Stimulated activated CD8-positive, alpha-beta memory T cell treated with anti-CD3 and anti-CD28 coated beads, Interleukin-15, amount 100 ng/mL, for 48 hours (primary cell): ENCODE measurements at places on chromosomes 6 and 20.

DNA sequence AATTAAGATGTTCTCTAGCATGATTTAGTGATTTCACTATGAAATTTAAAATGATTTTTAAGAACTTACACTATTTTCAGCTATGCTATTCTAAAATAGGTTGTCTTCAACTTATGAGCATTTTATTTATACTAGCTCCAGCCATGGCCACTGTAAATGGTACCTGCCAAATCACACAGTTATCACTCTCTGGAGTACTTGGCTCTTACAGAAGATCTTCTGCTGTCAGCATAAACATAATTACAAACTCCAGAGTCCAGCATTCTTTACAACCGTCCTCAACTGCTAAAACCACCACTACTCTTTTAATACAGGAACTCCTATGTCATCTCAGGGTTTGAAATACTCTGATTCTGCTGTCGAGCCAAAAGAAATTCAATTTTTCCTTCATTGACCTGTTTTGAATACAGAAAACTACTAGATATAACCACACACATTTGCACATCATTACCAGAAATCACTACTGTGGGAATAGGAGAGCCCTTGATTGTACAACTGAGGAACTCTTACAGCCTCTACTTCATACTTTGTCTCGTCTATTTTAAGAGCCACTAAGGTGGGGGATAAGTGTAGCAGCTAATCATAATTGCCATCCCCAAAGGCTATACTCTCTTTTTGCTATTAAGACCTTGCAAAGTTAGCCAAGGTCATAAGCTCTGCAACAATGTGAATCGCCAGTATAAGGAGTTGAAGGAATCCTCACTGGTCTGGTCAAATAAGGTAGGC lies 93.7 kb downstream of the PHIP start:
- DNase-seq = no peak

DNA sequence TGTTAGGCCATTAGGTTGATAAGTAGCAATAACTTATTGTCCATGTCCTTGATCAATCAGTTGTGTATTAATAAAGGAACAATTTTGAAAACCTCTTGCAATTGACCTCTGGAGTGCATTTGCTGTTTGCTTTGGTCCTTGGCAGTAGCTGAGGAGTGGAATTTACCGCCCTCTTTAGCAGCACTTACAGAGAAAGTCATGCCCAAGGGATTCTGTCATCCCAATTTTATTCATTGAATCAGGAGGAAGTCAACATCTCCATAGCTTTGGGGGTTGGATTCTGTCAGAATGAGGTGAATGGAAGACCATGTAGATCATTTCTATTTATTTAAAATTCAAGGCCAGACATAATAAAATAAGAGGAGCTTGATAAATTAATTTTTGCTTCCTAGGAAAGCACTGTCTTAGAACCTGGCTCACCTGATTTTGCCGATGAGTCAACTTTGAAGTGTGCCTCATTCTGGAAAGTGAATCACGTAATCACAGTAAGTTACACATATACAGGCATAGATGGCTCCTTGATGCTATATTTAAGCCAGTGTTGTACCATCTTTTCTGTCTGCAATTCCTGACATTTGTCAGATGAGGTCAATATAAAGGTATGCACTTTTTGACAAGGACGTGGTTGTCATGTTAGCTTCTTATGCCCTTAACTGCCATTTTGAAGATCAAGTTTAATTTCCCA lies 128.7 kb upstream of the MLIP start:
- DNase-seq = no peak

- DNase-seq = no peak
Observed at GRCh38 chr6:82080767-82081166, 166.8 kb downstream of the IBTK start.

GRCh38 chr20:2408111-2408510 lies 27.4 kb downstream of the TGM6 start:
- DNase-seq = no peak

DNA sequence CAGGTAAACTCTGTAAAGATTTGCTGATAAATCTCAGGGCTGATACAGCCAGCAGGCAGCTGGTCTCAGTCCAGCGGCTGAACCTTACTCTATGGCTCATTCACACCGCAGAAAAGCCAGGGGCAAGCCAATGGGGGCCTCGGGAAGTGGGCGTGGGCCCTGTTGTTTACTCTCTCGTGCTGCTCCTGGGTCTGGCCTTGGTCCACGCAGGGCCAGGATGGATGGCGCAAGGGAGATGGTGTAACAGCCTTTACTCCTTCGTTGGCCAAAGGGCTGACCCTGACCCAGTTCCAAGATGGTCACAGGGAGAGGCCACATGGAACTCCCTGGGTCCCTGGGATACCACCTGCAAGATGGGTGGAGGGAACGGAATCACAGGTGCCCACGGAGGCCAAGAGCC lies 16.2 kb downstream of the KCNK17 start:
- DNase-seq = no peak

DNA sequence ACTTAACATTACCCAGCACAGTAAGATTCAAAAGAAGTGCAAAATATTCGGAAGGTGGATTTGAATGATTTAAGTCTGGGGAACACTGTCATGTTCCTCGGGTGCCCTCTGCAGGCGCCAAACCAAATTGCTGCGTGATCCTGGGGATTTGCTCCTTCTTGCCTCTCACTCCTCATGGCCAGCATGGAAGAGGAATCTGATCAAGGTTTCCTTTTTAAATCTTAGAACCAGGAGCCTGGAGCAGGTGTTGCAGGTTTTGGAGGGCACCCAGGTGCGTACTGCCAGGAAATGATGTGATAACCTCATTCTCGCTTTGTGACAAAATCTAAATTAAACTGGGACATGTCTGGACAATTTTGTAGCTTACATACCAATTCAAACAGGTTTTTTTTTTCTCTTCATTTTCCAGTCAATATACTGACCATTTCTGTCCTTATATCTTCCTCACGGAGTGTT lies 8.1 kb upstream of the PFDN4 start:
- DNase-seq = peak; percentile 43

GRCh38 chr20:59903621-59904020 lies 29.8 kb downstream of the SYCP2 start:
- DNase-seq = no peak

GRCh38 chr6:126100386-126100785 lies 114.0 kb downstream of the TRMT11 start:
- DNase-seq = no peak

- no peak for DNase-seq
Observed at GRCh38 chr20:33945391-33946081, 48.2 kb upstream of the RALY start.

- no peak for DNase-seq
Observed at GRCh38 chr6:11174242-11174611, 58.2 kb downstream of the NEDD9 start.

DNA sequence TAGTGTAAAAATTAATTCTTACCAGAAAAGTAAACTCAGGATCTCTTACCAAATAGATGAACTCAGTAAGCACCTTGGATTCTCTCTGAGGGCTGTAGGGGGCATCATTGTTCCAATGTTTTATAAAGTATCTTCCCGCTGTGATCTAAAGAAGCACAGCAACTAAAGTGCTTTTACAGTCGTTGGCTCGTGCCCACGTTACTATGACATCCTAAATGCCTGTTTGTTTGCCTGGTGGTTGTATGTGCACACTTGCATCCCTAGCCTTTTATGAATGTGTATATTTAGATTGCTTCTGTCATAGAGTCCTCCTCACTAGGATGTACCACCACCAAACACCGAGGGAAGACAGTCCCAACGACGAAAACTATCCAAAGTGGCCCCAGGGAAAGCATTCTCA lies 34.5 kb downstream of the SLX4IP start:
- no peak for DNase-seq

DNA sequence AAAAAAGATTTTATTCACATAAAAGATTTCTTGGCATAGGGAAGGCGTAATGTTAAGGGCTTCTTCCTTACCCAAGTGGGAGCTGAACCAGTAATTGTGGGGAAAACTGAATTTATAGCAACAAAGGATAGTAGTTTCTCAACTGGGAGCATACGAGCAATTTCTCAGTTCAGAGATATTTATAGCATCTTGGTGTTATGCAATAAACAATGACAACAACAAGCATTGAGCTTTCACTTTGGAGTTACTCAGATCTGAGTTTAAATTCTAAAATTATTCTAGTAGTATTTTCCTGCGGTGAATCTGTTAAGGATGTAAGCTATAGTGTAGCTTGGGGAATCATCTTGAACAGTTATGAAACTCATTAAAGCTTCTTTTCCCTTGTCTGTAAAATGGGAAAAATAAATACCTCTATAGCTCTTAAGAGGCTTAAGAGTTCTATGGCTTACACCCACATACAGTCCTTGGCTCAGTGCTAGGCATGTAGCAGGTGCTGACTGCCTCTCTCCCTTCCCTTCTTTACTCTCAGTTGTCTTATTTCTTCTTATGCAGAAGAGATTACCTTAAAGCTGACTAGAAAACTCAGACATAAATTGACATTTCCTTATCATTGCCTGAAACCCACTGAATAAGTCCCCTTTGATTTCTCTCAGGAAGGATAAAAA lies 58.8 kb downstream of the SAMD5 start:
- DNase-seq = no peak

- DNase-seq = no peak
Observed at GRCh38 chr6:156942266-156942665, 165.1 kb downstream of the ARID1B start.

- DNase-seq = no peak
Observed at GRCh38 chr6:84877515-84878210, 113.3 kb upstream of the TBX18 start.

GRCh38 chr6:26155061-26155930 lies 68.1 kb downstream of the HFE start:
- DNase-seq = no peak

DNA sequence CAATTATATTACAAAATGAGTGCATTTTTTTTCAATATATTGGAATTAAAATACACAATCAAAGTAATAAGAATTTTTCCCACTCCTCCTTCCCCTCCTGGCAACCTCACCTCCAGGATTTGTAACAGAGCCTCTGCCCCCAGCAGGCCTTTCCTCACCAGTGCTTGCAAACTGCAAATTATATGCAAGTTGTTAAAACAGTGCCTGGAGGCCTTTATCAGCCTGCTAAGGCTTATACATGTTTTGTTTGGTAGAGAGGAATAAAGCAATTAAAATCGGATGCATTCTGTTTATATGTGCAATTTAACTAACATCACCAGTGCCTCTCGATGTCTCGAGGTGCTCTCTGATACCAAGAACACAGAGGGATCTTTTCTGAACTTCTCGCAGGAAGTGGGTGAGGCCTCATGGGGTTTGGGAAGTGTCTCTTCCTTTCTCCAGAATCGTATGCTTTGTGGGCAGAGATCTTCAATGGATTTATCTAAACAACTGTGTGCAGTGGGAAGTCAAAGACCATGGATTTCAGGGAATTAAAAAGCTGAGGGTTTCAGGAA lies 186.8 kb downstream of the CDH26 start:
- DNase-seq = no peak

DNA sequence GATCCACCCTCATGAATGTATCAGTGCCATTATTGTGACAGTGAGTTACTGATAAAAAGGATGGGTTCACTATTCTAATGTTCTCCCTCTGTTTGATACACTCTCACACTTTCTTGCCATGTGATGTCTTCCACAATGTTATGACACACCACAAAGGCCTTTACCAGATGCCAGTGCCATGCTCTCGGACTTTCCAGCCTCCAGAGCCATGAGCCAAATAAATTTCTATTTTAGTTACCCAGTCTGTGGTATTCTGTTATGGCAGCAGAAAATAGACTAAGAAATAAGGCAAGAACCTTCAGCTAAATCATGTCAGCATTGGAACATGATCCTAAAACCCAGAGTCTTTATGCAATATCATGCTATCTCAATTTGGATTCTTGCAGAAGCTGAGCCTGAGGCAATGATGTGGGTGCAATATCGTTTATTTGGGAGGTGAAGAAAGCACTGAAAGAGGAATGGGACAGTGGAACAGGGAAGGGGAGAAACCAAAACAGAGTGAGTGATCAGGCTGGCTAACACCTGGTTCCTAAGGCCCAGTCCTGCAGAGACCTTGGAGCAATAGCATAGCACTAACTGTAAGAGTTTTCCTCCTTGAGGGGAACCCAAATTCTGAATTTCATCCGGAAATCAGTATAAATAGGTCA lies 130.4 kb upstream of the LRFN2 start:
- no peak for DNase-seq

DNA sequence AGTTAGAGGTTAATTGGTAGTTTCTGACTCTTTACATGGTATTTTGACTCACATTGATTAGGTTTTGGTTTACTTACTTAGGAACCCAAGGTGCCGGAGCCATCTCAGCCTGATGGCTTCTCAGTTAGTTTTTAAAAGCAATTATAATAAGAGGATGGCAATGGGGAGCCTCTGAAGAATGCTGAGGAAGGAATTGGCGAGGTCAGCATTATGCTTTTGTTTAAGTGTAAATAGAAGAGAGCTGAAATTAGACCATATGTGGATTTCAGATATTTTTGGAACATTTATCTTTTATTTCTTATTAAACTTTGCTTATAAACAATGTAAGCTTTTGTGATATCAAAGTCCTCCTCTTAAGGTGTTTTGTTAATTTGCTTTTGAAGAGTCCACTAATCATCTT lies 77.8 kb downstream of the PLCB4 start:
- DNase-seq = no peak
